PC-3 (cell line): ENCODE measurements at places on chromosomes 12 and 14. TPM values are rescaled to one million over a fixed set of nuclear protein-coding genes. Genes with fewer than 3 reads are reported as not detected.
A peak's percentile ranks its signal among the peaks of the same experiment; 100 is the strongest.

The LYZ gene
- not detected in 2 replicates for total RNA-seq

DNA sequence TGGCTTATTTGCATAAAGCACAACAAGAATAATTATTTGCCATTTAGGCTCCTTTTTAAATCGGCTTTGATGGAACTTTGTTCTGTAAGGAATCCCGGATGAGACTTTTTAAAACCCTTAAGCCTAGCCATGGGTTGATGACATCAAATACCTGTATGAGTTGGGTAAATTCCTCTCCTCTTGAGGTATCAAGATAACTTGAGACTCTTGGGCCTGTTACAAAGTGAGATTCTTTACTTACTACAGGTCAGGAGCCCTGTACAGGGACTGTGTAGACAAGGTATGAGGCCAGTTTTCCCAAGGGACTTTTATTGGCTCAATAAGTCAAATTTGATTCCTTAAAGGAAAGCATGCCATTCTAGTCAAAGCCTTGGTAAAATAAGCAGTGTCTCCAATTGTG is 68.8 kb downstream of the HSD17B6 start:
- H3K4me3 ChIP-seq: no peak overlapping the region
- H3K27ac ChIP-seq: no peak overlapping the region
- H3K36me3 ChIP-seq: no peaks in the 10 kb centered on the region
- H3K4me1 ChIP-seq: no peaks in the 10 kb centered on the region

GRCh38 chr14:50853891-50854290 is 18.0 kb upstream of the ABHD12B start:
- H3K4me3 ChIP-seq: no peak overlapping the region
- H3K4me1 ChIP-seq: no peaks in the 10 kb centered on the region
- H3K27ac ChIP-seq: no peak overlapping the region
- no peaks in the 10 kb centered on the region for H3K36me3 ChIP-seq

- no peaks in the 10 kb centered on the region for H3K4me1 ChIP-seq
- no peaks in the 10 kb centered on the region for H3K36me3 ChIP-seq
- H3K4me3 ChIP-seq: no peak overlapping the region
- H3K27me3 ChIP-seq: peaks cover 35% of the 10 kb centered on the region
These were observed 123.9 kb downstream of the ZNF664 start for GRCh38 chr12:124096869-124097434.

DNA sequence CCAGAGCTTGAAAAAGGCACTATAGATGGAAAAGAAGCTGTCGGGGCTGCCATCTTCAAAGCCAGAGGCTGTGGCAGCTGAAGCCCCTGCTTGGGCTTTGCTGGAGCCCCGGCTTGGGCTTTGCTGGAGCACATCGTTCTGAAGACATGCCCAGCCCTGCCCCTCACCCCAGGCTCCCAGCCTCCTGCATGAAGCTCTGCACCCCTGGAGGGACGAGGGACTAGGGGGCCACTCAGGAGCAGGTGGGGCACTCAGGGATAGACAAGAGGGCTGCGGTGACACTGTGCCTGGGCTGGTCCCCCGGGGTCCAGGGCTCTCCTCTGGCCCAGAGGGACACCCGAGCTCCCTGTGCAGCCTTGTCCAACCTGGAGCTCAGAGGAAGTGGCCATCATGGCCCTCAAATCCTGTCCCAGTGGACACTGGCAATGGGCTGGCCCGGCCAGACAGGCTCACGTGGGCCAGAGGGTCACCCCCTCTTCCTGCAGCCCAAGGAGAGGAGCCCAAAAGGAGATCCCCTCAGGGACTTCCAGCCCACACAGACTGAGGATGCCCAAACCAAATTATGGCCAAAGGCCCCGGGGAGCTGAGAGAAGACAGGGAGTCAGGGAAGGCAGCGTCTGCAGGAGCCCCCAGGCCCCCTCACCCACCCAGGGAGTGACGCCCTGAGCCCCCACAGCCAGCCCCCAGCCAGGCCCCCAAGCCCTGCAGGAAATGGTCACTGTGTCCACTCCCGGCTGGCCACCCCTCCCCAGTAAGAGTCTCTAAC is 23.1 kb upstream of the C14orf180 start:
- H3K4me3 ChIP-seq: no peak overlapping the region
- no peak for DNase-seq
- H3K27ac ChIP-seq: no peak overlapping the region
- no peaks in the 10 kb centered on the region for H3K36me3 ChIP-seq

GRCh38 chr12:52205612-52206303 is 13.9 kb upstream of the KRT80 start:
- H3K4me3 ChIP-seq: no peak overlapping the region
- H3K27ac ChIP-seq: no peak overlapping the region
- no peaks in the 10 kb centered on the region for H3K36me3 ChIP-seq
- no peak for DNase-seq
- peaks cover 58% of the 10 kb centered on the region for H3K4me1 ChIP-seq

GRCh38 chr14:50121486-50121885 is 5.1 kb upstream of the VCPKMT start:
- H3K27ac ChIP-seq: no peak overlapping the region
- H3K27me3 ChIP-seq: no peaks in the 10 kb centered on the region
- no peak overlapping the region for H3K4me3 ChIP-seq
- no peak for DNase-seq
- no peaks in the 10 kb centered on the region for H3K36me3 ChIP-seq
- H3K4me1 ChIP-seq: peaks cover 6% of the 10 kb centered on the region

The PTCSC3 gene
- not detected in 2 replicates for total RNA-seq

GRCh38 chr12:113237748-113238147 is 16.5 kb downstream of the TPCN1 start:
- no peaks in the 10 kb centered on the region for H3K27me3 ChIP-seq
- H3K36me3 ChIP-seq: no peaks in the 10 kb centered on the region; the same call in 1 of the 2 replicates
- peaks cover 33% of the 10 kb centered on the region for H3K4me1 ChIP-seq
- DNase-seq: no peak

DNA sequence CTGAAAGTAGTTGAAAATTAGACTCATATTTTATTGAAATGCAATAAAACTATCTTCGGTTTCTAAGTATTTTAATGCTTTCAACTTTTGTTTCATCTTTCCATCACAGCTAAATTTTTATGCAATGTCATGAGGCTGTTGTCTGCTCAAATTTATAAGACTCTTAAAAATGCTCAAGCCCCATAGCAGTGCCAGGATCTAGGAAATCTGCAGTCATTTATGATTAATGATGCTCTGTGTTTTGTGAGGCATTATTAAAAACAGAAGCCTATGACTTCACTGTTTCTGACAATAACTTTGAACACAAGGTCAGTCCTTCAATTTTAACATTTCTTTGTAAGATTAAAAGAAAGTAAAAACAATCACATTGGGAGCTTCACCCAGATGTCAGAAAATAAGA is 112.5 kb downstream of the ALX1 start:
- DNase-seq: no peak
- H3K27me3 ChIP-seq: no peaks in the 10 kb centered on the region
- H3K4me3 ChIP-seq: no peak overlapping the region
- H3K4me1 ChIP-seq: no peaks in the 10 kb centered on the region
- no peaks in the 10 kb centered on the region for H3K36me3 ChIP-seq

DNA sequence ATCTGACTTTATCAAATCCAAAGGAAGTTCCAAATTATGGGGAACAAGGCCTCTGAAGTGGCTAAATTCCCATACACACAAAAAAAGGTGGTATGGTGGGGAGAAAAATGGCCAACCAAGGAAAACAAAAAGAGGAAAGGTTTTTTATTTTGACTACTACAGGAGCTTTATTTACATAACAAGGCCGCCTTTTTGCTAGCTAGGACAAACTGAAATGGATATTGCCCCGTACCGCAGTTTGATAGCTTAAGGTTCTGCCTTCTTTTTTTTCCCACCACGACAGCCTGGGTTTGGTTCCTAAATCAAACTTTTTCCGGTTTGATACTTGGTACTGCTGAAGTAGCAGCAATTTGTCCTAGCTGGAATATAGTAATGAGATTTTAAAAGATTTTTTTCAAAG is 66.8 kb downstream of the COX16 start:
- no peaks in the 10 kb centered on the region for H3K36me3 ChIP-seq
- no peaks in the 10 kb centered on the region for H3K4me1 ChIP-seq
- no peak overlapping the region for H3K27ac ChIP-seq
- no peak overlapping the region for H3K4me3 ChIP-seq

GRCh38 chr12:46751173-46751572 is 74.6 kb downstream of the SLC38A4 start:
- H3K4me1 ChIP-seq: peaks cover 16% of the 10 kb centered on the region
- no peaks in the 10 kb centered on the region for H3K36me3 ChIP-seq
- no peak overlapping the region for H3K27ac ChIP-seq
- no peaks in the 10 kb centered on the region for H3K27me3 ChIP-seq

- no peak overlapping the region for H3K4me3 ChIP-seq
- H3K4me1 ChIP-seq: 0 out of 2 replicates have a peak, but pooled peaks cover 5% of the 10 kb centered on the region
- no peak for DNase-seq
- peaks cover 12% of the 10 kb centered on the region; the same call in 1 of the 2 replicates for H3K36me3 ChIP-seq
These were observed 33.9 kb upstream of the KCNMB4 start for GRCh38 chr12:70332236-70332635.

- peaks cover 10% of the 10 kb centered on the region; the same call in 1 of the 2 replicates for H3K27me3 ChIP-seq
- H3K27ac ChIP-seq: no peak overlapping the region
- DNase-seq: no peak
- H3K4me3 ChIP-seq: no peak overlapping the region
- H3K4me1 ChIP-seq: no peaks in the 10 kb centered on the region
These were observed 292.1 kb downstream of the GLT1D1 start for GRCh38 chr12:129145381-129145780.

The KRT73 gene
- not detected in 2 replicates for total RNA-seq

DNA sequence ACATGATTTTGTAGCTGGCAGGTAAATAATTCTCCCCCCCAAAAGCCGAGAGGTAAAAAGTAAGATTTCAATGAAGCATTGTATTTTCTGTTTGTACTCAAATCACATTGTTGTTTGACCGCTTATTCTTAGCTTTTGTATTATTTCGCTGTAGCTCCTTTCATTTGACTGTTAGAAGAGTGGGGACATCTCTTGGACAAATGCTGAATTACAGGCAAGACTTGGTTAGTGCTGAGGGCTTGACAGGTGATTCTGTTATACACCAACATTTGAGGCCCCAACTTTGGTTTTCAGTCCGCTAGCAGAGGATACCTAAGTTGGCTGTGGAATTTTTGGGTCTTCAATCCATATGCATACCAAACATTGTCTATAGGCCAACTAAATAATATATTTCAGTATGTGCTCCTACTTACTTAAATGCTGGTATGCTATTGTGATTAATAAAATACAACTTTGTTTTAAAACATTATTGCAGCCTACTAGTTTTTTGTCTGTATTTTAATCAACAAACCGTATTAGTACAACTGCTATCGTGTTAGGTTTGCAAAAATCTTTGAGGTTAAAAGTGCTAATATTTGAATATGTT is 102.2 kb downstream of the ERC1 start:
- H3K27me3 ChIP-seq: no peaks in the 10 kb centered on the region
- no peak overlapping the region for H3K27ac ChIP-seq
- 0 out of 2 replicates have a peak, but pooled peaks cover 4% of the 10 kb centered on the region for H3K4me1 ChIP-seq
- no peak overlapping the region for H3K4me3 ChIP-seq
- H3K36me3 ChIP-seq: no peaks in the 10 kb centered on the region
- peak; percentile 77 for DNase-seq

- peaks cover 48% of the 10 kb centered on the region for H3K4me1 ChIP-seq
- peak overlapping the region; percentile 85 for H3K4me3 ChIP-seq
- H3K36me3 ChIP-seq: no peaks in the 10 kb centered on the region
- no peaks in the 10 kb centered on the region for H3K27me3 ChIP-seq
- peak; percentile 36 for DNase-seq
These were observed 839 bp downstream of the SLC38A1 start for GRCh38 chr12:46267825-46268582.

- H3K4me1 ChIP-seq: peaks cover 29% of the 10 kb centered on the region
- H3K27ac ChIP-seq: no peak overlapping the region
- H3K27me3 ChIP-seq: no peaks in the 10 kb centered on the region
- H3K4me3 ChIP-seq: no peak overlapping the region
- no peaks in the 10 kb centered on the region for H3K36me3 ChIP-seq
- no peak for DNase-seq
These were observed 134.1 kb downstream of the GPHN start for GRCh38 chr14:66641861-66642635.

The CPM gene
- total RNA-seq: 3.1 and 5.3 TPM in 2 replicates

DNA sequence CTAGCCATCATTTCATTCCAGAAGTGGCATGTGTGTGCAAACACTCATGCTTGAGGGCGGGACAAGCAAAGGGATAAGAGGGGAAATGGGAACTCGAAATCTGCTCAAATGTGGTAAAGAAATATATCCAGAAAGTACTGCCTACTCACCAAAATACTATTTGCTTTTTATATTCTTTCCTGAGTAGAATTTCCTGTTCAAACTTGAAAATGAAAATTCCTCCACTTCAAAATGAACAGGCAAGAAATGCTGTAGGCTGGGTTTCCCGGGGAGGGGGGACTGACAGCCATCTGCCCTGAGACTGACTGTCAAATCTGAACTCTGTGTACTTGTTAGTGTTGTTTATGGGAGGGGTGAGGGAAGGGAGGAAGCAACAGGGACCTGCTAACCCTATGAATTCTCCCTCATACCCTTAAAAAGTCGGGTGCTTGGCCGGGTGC is 34.6 kb downstream of the NTF3 start:
- H3K4me1 ChIP-seq: no peaks in the 10 kb centered on the region
- peaks cover 13% of the 10 kb centered on the region; the same call in 1 of the 2 replicates for H3K27me3 ChIP-seq
- H3K27ac ChIP-seq: no peak overlapping the region
- DNase-seq: no peak
- no peaks in the 10 kb centered on the region for H3K36me3 ChIP-seq

The ANO2 gene
- total RNA-seq: not detected in 2 replicates

GRCh38 chr12:109982210-109982609 is 14.0 kb downstream of the GIT2 start:
- H3K27me3 ChIP-seq: no peaks in the 10 kb centered on the region
- H3K27ac ChIP-seq: no peak overlapping the region
- H3K4me3 ChIP-seq: no peak overlapping the region
- H3K4me1 ChIP-seq: no peaks in the 10 kb centered on the region
- no peak for DNase-seq

- DNase-seq: no peak
- no peaks in the 10 kb centered on the region for H3K27me3 ChIP-seq
- peaks cover 9% of the 10 kb centered on the region; the same call in 1 of the 2 replicates for H3K4me1 ChIP-seq
- H3K4me3 ChIP-seq: no peak overlapping the region
- H3K36me3 ChIP-seq: no peaks in the 10 kb centered on the region
- no peak overlapping the region for H3K27ac ChIP-seq
These were observed 64.7 kb upstream of the STAC3 start for GRCh38 chr12:57315681-57316080.

GRCh38 chr12:131860472-131861260 is 32.5 kb downstream of the MMP17 start:
- H3K27me3 ChIP-seq: no peaks in the 10 kb centered on the region
- peak overlapping the region; percentile 84 for H3K27ac ChIP-seq
- H3K4me1 ChIP-seq: peaks cover 53% of the 10 kb centered on the region
- DNase-seq: peak; percentile 95
- no peaks in the 10 kb centered on the region for H3K36me3 ChIP-seq

DNA sequence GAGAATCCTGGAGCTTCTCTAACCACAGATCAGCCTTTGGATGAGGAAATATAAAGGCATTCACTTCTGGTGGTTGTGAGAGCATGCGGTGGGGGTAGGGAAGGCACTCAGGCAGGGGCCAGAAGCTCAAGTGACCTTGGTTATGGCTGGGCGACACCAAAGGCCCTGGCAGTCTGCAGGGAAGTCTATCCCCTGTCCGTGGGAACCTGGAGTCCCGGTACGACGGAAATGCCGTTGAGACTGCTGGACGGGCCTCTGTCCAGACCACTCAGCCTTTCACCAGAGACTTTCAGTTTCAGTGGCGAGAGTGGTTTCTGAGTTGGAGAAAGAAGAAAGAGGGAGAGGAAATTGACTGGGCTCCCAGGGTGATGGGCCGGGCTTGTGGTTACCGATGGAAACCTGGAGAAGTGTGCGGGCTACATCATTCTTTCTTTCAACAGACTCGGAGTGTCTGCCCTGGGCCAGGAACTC is 20.9 kb downstream of the ISCA2 start:
- H3K4me3 ChIP-seq: no peak overlapping the region
- DNase-seq: no peak
- no peaks in the 10 kb centered on the region for H3K36me3 ChIP-seq
- H3K27ac ChIP-seq: no peak overlapping the region
- peaks cover 15% of the 10 kb centered on the region for H3K4me1 ChIP-seq
